ENCODE measurements at places on chromosomes 2 and 18. TPM values are rescaled to one million over a fixed set of nuclear protein-coding genes. Genes with fewer than 3 reads are reported as not detected.

The ASAP2 gene
- total RNA-seq, result 28.4 TPM

The SFT2D3 gene
- total RNA-seq, result 8.5 TPM

The ABCB11 gene
- not detected for total RNA-seq

The CFLAR gene
- total RNA-seq, result 51.3 TPM

The SESTD1 gene
- total RNA-seq, result 8.8 TPM

The AQP4 gene
- not detected for total RNA-seq

The SLC14A1 gene
- 0.38 TPM for total RNA-seq

The BABAM2 gene
- total RNA-seq, result 32.3 TPM

The SALL3 gene
- total RNA-seq, result 0.49 TPM

The GPR35 gene
- 0.33 TPM for total RNA-seq
